Stomach (tissue), 19 donors: ENCODE measurements at places on chromosomes 13 and 19. TPM values are rescaled to one million over a fixed set of nuclear protein-coding genes. Genes with fewer than 3 reads are reported as not detected.

DNA sequence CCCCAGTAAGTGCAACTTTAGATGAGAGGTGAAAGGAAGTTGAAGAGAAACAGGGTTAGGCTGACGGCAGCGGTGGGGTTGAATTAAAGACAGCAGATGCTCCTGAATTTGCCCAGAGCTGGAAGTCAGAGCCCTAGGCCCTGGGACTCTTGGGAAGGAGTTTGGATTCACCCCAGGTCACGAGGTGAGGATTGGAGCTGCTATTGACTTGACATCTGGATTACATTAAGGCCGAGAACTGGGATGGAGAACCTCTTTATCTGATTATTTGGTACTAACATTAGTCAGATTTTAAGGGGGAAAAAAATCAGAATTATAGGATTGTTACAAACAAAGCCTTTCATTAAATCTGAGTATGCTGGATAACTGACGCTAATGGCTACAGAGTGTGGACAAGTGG, 367.2 kb downstream of the ZNF536 start:
- DNase-seq, result no peak

The HSH2D gene
- 6.7 TPM for total RNA-seq

- no peak for DNase-seq
These were observed 9.9 kb downstream of the SYT3 start for GRCh38 chr19:50629801-50630200.

DNA sequence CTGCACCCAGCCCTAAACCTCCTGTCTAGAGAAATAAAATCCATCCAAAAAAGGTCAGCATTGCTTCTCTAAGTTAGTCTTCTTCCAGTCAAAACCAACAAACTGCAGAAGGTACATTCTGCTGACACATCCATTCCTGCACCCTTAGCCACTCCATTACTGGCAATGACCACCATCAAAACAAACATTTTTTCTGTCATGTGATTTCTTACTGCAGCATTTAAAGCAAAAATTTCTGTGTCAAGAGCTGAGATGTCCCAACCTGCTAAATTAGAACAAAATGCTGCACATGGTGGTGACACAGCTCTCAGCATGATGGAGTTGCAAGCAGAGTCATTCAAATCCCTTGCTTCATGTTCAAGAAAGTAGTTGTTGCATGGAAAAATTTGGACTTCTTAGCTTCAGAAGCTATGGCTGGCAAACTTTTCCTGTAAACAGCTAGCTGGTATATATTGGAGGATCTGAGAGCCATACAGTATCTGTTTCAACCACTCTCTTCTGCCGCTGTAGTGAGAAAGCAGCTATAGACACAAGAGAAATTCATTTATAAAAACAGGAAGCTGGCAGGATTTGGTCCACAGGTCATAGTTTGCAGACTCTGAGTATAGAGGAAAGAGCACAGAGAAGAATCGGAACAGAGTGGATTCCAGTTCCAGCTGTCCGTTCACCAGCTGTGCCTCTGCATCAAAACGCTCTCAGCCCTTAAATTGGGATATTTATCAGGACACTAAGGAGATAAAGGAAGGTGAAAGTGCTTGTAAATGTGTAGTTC, 17.4 kb downstream of the RUBCNL start:
- no peak for DNase-seq

- no peak for DNase-seq
These were observed 1.3 kb upstream of the AXL start for GRCh38 chr19:41217741-41218140.

The KRTDAP gene
- total RNA-seq, result not detected
